Hypothalamus (tissue), 51 donors: ENCODE measurements at places on chromosomes 13 and 19.
A peak's percentile ranks its signal among the peaks of the same experiment; 100 is the strongest.

DNA sequence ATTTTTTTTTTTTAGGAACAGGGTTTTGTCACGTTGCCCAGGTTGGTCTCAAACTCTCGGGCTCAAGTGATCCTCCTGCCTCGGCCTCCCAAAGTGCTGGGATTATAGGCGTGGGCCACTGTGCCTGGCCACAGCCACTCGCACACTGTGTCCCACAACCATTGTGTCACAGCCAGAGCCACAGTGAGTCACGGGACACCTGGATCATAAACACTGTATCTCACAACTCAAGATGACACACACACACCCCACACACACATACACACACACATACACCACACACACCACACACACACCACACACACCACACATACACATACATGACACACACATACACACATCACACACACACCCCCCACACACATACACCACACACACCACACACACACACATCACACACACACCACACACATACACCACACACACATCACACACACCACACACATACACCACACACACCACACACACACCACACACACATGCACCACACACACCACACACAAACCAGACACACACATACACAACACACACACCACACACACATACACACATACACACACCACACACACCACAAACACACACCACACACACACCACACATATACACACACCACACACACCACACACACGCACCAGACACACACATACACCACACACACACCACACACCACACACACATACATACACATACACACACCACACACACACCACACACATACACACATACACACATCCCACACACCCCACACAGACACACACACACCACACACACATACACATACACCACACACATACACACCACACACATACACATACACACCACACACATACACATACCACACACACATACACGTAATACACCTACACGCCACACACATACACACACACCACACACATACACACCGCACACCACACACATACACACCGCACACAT, 16.2 kb downstream of the ELAVL3 start:
- DNase-seq = no peak

DNA sequence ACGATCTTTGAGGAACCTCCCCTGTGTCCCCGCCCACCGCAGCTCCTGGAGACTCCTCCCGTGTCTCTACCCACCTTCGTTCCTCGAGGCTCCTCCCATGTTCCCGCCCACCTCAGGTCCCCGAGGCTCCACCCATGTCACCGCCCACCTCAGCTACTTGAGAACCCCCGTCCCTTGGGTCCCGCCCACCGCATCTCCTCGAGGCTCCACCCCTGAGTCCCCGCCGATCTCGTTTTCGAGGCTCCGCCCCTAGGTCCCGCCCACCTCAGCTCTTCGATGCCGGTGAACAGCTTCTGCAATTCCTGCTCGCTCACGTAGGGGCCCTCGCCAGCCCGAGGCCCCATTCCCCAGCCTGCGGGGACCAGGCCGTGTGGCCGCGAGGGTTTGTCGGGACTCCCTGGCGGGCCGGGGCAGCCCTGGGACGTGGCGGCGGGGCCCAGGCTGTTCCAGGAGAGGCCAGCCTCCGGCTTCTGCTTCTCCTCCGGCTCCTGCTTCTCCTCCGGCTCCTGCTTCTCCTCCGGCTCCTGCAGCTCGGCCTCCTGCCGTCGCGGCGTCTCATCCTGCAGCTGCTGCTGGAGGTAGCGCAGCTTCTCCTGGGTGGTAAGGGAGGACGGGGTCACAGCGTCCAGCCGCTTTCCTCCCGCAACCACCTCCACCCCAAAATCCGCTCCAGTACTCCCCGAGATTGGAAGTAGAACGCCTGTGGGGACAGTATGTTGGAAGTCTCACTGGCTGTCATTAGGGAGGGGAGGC, 16.7 kb downstream of the TSKS start:
- peak; percentile 9 for DNase-seq

DNA sequence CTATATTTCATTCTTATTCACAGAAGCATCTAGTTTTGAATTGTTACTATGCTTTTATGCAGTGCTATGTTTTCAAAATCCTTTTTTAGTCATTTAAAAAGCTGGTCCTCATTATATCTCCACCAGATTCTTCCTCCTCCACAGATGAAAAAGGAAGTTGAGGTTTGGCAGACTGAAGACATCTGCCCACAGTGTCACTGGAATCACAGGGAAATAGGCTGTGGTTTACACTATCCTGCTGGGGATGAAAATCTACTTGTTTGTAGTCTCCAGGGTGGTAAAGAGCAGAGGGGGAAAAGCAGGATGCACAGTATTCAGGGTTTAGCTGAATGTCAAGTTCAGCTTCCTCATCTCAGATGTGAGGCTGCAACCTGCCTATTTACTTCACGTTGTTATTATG, 351.2 kb downstream of the DNAJC15 start:
- DNase-seq = no peak

- no peak for DNase-seq
Measured at GRCh38 chr19:43739439-43740235, 15.1 kb downstream of the SMG9 start.
